Neural crest cell (in vitro differentiated cells): ENCODE measurements at places on chromosomes 2 and 18. TPM values are rescaled to one million over a fixed set of nuclear protein-coding genes. Genes with fewer than 3 reads are reported as not detected.
A peak's percentile ranks its signal among the peaks of the same experiment; 100 is the strongest.

TUBA3D gene
- not detected in 2 replicates for total RNA-seq

HOXD9 gene
- total RNA-seq: not detected in 2 replicates

MBP gene
- total RNA-seq: 1.6 and 2.0 TPM in 2 replicates

CTNNA2 gene
- 2.6 and 2.9 TPM in 2 replicates for total RNA-seq

PDE11A gene
- 0.23 and 0.28 TPM in 2 replicates for total RNA-seq

GREB1L gene
- 74.8 and 80.5 TPM in 2 replicates for total RNA-seq

TYMS gene
- 264 and 268 TPM in 2 replicates for total RNA-seq

DNA sequence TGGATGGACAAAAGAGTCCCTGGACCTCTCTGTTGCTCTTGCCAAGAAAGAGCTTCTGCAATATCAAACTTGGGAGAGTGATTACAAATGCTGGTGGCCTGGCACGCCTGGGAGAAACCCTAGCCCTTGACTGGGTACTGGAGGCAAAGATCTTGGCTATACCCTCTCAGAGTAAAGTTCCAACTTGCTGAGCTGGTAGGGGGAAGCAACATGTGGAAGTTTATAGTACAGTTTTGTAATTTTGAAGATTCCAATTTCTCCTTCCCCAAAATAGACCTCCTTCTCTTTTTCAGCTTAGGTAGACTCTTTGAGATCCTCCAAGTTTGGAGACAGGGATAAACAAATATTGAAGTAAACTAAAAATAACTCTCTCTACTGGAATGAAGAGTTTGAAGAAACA, 645.3 kb downstream of the NR4A2 start:
- H3K27ac ChIP-seq: no peak overlapping the region
- H3K36me3 ChIP-seq: no peaks in the 10 kb centered on the region
- H3K27me3 ChIP-seq: no peaks in the 10 kb centered on the region
- DNase-seq: no peak
- H3K4me1 ChIP-seq: peaks cover 25% of the 10 kb centered on the region

- H3K27ac ChIP-seq: no peak overlapping the region
- H3K4me3 ChIP-seq: no peak overlapping the region
Measured at GRCh38 chr2:159262904-159263303, 23.6 kb downstream of the WDSUB1 start.

DNA sequence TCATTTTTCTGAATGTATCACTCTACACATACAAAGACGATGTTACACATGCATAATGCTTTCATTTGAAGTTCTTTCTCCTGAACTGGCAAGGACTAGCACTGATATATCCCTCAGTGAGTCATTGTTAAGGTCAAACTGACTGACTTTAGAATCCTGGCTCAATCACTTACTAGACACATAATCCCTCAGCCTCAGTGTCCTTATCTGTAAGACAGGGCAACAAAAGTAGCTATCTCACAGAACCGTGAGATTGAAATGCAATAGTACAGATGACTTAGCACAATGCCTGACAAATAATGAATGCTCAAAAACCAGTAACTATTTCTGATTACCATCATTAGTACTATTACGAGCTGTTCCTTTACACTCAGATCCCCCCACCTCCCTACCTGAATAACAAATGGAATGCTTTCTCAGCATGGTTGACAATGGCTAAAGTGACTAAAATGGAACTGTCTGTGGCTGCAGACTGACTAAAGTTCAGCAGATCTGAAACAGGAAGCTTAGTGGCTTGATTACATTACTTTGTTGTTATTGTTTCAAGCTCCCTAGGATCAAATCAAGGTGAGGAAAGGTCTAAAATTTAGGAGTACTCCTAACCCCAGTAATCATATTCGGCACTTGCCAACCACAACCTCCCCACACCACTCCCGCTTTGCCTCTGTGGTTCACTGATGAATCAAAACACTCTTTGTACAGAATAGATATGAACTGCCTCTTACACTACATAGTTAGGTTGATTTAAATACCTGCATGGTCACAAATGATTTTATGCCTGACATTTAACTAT, 35.8 kb upstream of the CACNB4 start:
- no peaks in the 10 kb centered on the region for H3K4me1 ChIP-seq
- no peaks in the 10 kb centered on the region for H3K27me3 ChIP-seq
- no peak overlapping the region for H3K27ac ChIP-seq
- no peak for DNase-seq
- H3K4me3 ChIP-seq: no peak overlapping the region
- peaks cover 6% of the 10 kb centered on the region for H3K36me3 ChIP-seq

DNA sequence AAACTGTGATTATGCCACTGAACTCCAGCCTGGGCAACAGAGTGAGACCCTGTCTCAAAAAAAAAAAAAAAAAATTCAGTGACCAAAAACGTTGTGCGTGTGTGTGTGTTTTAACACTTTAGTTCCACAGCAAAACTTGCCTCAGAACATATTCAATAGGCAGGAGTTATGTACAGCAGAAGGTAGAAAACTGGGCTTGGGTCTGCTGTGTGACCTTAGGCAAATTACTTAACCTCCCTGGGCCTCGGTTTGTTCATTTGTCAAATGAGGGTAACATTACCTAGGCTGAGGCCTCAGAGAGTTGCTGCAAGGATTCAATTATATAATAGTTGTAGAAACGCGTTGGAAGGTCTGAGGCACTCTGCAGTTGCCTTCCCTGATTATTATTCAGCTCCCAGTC, 10.3 kb upstream of the SCG2 start:
- H3K4me1 ChIP-seq: peaks cover 35% of the 10 kb centered on the region
- DNase-seq: no peak
- H3K4me3 ChIP-seq: peak overlapping the region; percentile 75
- H3K27ac ChIP-seq: peak overlapping the region; percentile 35
- H3K36me3 ChIP-seq: peaks cover 5% of the 10 kb centered on the region

- DNase-seq: no peak
- H3K4me3 ChIP-seq: peak overlapping the region; percentile 7
- H3K27me3 ChIP-seq: peaks cover 2% of the 10 kb centered on the region
- H3K36me3 ChIP-seq: no peaks in the 10 kb centered on the region
- H3K27ac ChIP-seq: no peak overlapping the region
- H3K4me1 ChIP-seq: peaks cover 26% of the 10 kb centered on the region
Measured at GRCh38 chr18:37419315-37419714, 146.3 kb downstream of the CELF4 start.

DNA sequence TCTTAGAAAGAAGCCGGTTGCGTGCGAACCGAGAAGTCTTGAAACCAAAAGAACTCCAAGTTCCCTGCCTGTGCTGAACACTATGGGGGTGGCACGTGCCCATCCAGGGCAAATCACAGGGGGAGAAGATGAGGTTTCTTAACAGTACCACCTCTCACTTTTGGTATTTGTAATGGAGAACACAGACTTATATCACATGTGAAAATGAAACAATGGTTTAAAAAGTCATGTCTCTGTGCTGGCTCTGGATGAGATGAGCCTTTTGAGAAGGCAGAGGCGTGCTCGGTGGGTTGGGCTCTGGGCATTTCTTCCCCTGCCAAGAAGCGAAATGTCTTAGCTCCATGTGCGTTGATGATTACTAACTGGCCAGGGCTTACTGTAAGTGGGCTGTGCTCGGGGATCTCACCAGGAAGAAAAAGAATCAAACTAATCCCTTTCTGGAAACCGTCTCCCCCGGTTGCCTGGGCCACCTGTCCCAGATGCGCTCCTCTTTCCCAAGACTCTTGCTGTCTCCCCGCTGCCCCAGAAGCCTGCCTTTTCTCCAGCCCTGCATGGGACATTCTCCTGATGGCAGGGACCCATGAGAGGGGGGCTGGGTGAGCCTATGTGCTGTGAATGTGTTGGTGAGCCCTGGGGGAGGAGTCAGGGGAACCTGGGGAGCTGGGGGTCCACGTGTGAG, 252.9 kb downstream of the PRKCE start:
- no peak overlapping the region for H3K4me3 ChIP-seq
- H3K27ac ChIP-seq: no peak overlapping the region
- no peak for DNase-seq

- H3K4me1 ChIP-seq: peaks cover 9% of the 10 kb centered on the region
- DNase-seq: no peak
- H3K27ac ChIP-seq: no peak overlapping the region
- no peak overlapping the region for H3K4me3 ChIP-seq
- H3K27me3 ChIP-seq: no peaks in the 10 kb centered on the region
Measured at GRCh38 chr2:64283641-64284361, 139.6 kb upstream of the PELI1 start.

GRCh38 chr2:105641389-105641811, 103.3 kb upstream of the NCK2 start:
- DNase-seq: no peak
- H3K4me3 ChIP-seq: peak overlapping the region; percentile 4
- peaks cover 53% of the 10 kb centered on the region for H3K4me1 ChIP-seq

GRCh38 chr2:238942080-238942725, 94.3 kb downstream of the TWIST2 start:
- no peak for DNase-seq
- no peaks in the 10 kb centered on the region for H3K27me3 ChIP-seq
- H3K27ac ChIP-seq: no peak overlapping the region

- no peak overlapping the region for H3K4me3 ChIP-seq
- no peaks in the 10 kb centered on the region for H3K36me3 ChIP-seq
- no peak overlapping the region for H3K27ac ChIP-seq
- H3K27me3 ChIP-seq: peaks cover 19% of the 10 kb centered on the region
- H3K4me1 ChIP-seq: no peaks in the 10 kb centered on the region
Measured at GRCh38 chr2:136818839-136819238, 53.5 kb downstream of the THSD7B start.

DNA sequence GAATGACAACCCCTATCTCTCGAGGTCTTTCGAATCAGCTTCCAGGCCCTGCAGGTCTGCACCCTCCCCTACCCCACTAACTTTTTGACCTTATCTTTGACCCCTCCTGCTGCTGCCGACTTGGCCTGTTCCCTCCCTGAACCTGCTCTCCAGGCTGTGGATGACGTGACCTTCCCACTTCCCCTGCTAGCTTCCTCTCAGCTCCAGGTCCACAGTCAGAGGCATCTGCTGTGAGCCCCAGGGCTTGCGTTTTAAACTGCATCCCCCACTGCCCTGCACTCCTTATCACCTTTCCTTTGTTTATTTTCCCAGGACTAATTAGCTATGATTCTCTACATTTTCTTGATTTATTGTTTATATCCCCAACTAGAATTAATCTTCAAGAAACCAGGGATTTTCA, 71.2 kb upstream of the ALKAL2 start:
- no peaks in the 10 kb centered on the region for H3K4me1 ChIP-seq
- H3K36me3 ChIP-seq: peaks cover 4% of the 10 kb centered on the region
- no peak for DNase-seq
- no peak overlapping the region for H3K27ac ChIP-seq
- no peaks in the 10 kb centered on the region for H3K27me3 ChIP-seq
- no peak overlapping the region for H3K4me3 ChIP-seq

GRCh38 chr2:2837746-2838547, 506.9 kb upstream of the MYT1L start:
- no peaks in the 10 kb centered on the region for H3K36me3 ChIP-seq
- DNase-seq: no peak
- no peaks in the 10 kb centered on the region for H3K27me3 ChIP-seq

- no peaks in the 10 kb centered on the region for H3K4me1 ChIP-seq
- no peak for DNase-seq
- H3K36me3 ChIP-seq: peaks cover 20% of the 10 kb centered on the region
- no peak overlapping the region for H3K4me3 ChIP-seq
- H3K27ac ChIP-seq: no peak overlapping the region
- H3K27me3 ChIP-seq: peaks cover 9% of the 10 kb centered on the region
Measured at GRCh38 chr2:69244882-69245281, 142.1 kb downstream of the GFPT1 start.

DNA sequence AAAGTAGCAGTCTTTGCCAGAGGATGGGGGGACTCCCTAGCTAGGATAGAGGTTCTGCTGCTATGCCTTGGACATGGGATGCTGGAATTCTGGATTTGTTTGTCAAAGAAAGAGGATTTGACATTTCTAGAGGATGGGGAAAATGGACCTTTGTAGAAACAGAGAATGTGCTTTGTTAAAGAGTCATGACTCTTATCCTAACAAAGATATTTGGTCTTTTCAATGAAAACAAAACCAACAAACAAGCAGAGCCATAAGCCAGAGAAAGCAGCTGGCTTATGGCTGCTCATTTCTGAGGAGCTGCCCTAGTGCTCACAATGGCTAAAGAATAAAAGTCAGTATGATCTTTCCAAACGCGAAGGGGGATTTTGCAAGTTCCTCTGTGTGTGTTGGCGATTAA, 40.8 kb upstream of the MAPRE2 start:
- H3K4me1 ChIP-seq: peaks cover 13% of the 10 kb centered on the region
- no peak overlapping the region for H3K4me3 ChIP-seq
- peak overlapping the region; percentile 35 for H3K27ac ChIP-seq
- no peaks in the 10 kb centered on the region for H3K36me3 ChIP-seq
- DNase-seq: no peak

GRCh38 chr2:1772471-1773267, 28.4 kb upstream of the PXDN start:
- no peaks in the 10 kb centered on the region for H3K36me3 ChIP-seq
- H3K4me1 ChIP-seq: no peaks in the 10 kb centered on the region
- H3K27me3 ChIP-seq: no peaks in the 10 kb centered on the region
- no peak overlapping the region for H3K4me3 ChIP-seq
- no peak for DNase-seq

- no peaks in the 10 kb centered on the region for H3K27me3 ChIP-seq
- no peak overlapping the region for H3K4me3 ChIP-seq
- peaks cover 24% of the 10 kb centered on the region for H3K4me1 ChIP-seq
- no peak overlapping the region for H3K27ac ChIP-seq
- DNase-seq: no peak
- no peaks in the 10 kb centered on the region for H3K36me3 ChIP-seq
Measured at GRCh38 chr2:769771-770170, 92.6 kb upstream of the TMEM18 start.

DNA sequence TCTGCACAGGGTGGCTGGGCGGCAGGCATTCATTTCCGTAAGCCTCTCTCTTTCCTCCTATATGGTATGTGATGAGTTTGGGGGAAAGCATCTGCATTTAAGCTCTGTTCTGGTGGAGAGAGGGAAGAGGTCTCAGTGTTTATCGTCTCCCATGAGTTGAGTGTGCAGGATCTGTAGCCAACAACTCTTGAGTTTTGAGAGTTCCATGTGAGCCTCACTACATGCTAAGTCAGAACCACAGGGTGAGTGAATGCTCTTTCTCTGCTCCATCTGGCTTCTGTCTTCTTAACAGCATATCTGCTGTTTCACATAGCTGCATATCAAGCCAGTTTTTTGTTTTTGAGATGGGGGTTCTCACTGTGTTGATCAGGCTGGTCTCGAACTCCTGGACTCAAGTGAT, 22.7 kb downstream of the RAB31 start:
- H3K4me1 ChIP-seq: peaks cover 4% of the 10 kb centered on the region
- no peaks in the 10 kb centered on the region for H3K36me3 ChIP-seq
- no peak overlapping the region for H3K27ac ChIP-seq
- H3K27me3 ChIP-seq: no peaks in the 10 kb centered on the region

GRCh38 chr2:196566961-196567666, 72.4 kb upstream of the CCDC150 start:
- no peak for DNase-seq
- no peak overlapping the region for H3K4me3 ChIP-seq
- H3K27me3 ChIP-seq: no peaks in the 10 kb centered on the region
- no peaks in the 10 kb centered on the region for H3K36me3 ChIP-seq
- no peak overlapping the region for H3K27ac ChIP-seq
